ENCODE measurements at places on chromosomes 1 and 21. TPM values are rescaled to one million over a fixed set of nuclear protein-coding genes. Genes with fewer than 3 reads are reported as not detected.

KCNJ9 gene
- not detected for total RNA-seq

CELA3A gene
- total RNA-seq: not detected

RCSD1 gene
- not detected for total RNA-seq

ADAM30 gene
- not detected for total RNA-seq

COPA gene
- 123 TPM for total RNA-seq
